ENCODE measurements at places on chromosomes 6 and 20. TPM values are rescaled to one million over a fixed set of nuclear protein-coding genes. Genes with fewer than 3 reads are reported as not detected.

The KCNS1 gene
- total RNA-seq, result not detected

The MAPK14 gene
- 46.2 TPM for total RNA-seq

The C6orf163 gene
- total RNA-seq, result 8.2 TPM

The PBOV1 gene
- not detected for total RNA-seq

The SAMD5 gene
- 1.6 TPM for total RNA-seq
